ENCODE measurements at places on chromosomes 11 and 22.

DNA sequence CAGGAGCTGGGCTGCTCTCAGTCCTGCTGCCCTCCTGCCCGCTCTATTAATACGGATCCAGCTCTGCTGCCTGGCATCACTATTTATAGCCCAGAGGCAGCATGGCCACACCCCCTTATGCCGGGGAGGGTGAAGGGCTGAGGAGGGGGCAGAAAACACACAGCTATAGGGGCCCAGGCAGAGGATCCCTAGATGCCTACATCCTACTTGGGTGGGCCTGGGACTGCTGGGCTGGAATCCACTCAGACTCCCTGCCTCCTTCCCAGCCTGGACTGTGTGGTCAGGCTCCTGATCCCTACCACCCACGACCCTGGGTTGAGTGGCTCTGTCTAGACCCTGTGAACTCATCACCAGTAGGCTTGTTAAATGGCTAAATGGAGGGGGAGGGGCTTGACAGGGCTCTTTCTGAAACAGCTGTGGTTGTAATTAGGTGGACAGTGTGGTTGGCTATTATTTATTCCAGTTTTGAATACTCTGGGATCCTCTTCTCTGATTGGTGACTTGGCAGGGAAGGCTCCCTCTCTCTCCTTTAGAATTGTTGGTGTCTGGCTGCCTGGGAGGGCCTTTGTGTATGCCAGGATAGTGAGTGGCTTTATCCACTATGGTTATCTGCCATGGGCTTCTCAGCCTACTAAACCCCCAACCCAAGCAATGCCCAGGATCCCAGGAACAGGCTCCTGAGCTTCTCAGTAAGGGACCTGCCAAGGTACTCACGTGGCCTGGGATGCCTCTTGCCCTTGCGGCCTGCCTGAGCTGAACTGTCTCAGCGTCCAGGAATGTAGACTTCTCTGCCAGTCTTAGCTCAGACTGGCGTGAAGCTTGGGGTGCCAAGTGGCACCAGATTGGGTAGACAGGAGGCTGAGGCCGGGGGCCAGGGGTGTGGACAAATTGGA is 15.2 kb downstream of the PHLDB1 start:
- no peak for DNase-seq

- no peak for DNase-seq
Observed at GRCh38 chr11:108319541-108320145, 96.8 kb downstream of the ATM start.

DNA sequence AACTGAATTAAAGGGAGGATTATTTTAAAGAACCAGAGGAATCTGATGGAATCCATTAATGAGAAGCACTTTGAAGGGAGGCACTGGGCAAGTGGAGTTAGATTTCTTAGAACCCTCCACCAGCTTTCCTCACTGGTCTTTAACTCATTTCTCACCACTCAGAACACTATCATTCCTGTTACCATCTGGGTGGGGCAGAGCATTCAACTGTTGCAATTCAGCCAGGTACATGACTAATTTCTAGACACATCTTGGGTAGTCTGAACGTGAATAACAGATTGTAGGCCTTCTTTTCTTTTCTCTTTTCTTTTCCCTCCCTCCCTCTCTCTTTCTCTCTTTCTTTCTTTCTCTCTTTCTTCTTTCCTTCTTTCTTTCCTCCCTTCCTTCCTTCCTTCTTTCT is 15.5 kb upstream of the MMP1 start:
- no peak for DNase-seq

DNA sequence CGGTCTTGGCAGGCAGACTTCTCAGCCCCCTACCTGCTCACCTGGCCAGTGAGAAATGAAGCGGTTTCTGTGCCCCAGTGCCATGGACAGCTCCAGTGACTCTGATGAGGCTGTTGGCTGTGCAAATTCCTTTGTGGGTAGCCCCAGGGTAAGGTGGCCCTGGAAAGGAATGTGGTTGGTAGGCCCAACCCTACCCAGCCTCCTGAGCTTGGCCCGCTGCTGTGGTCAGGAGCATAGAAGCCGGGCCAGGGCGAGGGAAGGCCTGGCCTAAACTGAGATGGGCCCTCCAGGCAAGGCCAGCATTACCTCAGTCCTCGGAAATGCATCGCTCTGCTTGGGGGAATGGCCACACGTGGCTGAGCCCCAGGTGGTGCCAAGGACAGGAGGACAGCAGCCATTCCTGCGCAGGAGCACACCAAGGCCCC is 16.9 kb downstream of the DAGLA start:
- no peak for DNase-seq

DNA sequence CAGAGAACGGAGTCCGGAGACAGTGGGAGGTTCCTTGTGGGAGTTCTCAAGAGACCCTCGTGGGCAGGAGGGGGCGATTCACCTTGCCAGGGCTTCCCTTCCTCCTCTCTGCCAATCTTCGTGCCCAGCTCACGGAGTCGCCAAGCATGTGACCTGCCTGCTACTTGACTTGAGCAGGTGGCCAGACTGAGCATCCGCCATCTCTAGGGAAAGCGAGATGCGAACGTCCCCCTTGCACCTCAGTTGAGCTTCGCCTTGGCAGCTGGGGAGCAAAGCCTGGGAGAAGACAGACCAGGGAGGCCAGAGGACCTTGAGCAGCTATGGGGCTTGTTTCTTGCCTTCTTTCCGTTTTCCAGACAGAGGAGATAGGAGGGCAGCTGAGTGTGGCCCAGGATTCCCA is 123.2 kb downstream of the GRIK4 start:
- DNase-seq, result no peak

- DNase-seq, result no peak
Observed at GRCh38 chr22:38311323-38311620, 6.0 kb downstream of the CSNK1E start.

GRCh38 chr11:30855383-30856006 is 269.3 kb upstream of the MPPED2 start:
- no peak for DNase-seq

DNA sequence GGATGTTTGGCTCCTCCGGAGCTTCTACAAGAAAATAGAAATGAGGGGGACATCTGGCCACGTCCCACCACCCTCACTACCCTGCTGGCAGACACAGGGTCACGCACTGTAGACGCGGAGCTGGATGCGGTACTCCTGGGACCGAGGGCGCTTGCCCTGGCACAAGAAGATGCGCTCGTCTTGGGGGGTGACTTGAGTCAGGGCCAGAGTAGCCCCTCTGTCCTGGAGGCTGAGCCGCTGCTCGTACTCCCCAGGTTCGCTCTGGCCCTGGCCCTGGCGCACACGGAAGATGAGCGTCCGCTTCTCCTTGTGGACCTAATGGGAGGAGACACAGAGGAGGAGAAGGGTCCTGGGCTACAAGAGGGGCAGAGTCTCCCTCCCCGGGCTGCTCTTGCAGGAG is 2.2 kb downstream of the MCAM start:
- DNase-seq, result no peak

DNA sequence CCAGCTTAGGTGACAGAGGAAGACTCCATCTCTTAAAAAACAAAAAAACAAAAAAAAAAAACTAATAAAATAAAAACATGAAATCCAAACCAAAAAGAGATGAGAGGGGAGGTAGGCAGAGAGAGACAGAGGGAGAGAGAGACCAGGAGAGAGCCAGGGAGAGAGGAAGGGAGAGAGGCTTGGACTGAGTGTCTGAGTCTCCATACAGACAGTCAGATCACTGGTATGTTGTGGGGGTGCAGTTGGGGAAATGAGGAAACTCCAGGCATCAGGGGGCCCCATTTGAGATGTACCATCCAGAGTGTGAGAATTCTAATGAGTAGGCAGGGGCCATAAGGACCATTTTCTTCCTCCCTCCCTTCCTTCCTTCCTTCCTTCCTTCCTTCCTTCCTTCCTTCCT is 53.1 kb upstream of the SEPTIN5 start:
- no peak for DNase-seq

GRCh38 chr11:130737866-130738431 is 178.3 kb downstream of the SNX19 start:
- DNase-seq, result no peak

GRCh38 chr11:104570078-104570701 is 328.1 kb downstream of the CASP12 start:
- no peak for DNase-seq

GRCh38 chr22:45959719-45960476 is 17.1 kb downstream of the WNT7B start:
- DNase-seq, result no peak

DNA sequence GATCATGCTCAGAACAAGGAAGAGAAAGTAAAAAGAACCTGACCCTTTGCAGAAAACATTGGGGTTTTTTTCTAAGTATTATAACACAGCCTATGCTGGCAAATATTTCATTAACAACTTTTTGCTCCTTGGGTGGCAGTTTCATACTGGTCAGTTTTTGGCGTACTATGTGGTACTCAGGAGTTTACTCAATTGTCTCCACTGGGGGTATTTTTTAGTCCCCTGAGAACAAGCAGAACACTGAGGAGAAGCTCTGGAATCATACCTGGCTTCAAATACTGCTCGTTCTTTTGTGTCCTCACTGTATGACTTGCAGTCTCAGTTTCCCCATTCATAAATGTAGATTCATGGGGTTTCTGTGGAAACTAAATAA is 90.4 kb downstream of the SERGEF start:
- DNase-seq, result no peak

- no peak for DNase-seq
Observed at GRCh38 chr11:12512826-12513395, 135.5 kb downstream of the PARVA start.

GRCh38 chr11:15430381-15430780 is 315.7 kb downstream of the INSC start:
- DNase-seq, result no peak

GRCh38 chr11:35810045-35810645 is 133.7 kb upstream of the LDLRAD3 start:
- DNase-seq, result no peak

- no peak for DNase-seq
Observed at GRCh38 chr22:42929838-42930155, 72.7 kb upstream of the ARFGAP3 start.

- DNase-seq, result peak; percentile 66
Observed at GRCh38 chr11:126978165-126978564, 22.4 kb downstream of the KIRREL3 start.

DNA sequence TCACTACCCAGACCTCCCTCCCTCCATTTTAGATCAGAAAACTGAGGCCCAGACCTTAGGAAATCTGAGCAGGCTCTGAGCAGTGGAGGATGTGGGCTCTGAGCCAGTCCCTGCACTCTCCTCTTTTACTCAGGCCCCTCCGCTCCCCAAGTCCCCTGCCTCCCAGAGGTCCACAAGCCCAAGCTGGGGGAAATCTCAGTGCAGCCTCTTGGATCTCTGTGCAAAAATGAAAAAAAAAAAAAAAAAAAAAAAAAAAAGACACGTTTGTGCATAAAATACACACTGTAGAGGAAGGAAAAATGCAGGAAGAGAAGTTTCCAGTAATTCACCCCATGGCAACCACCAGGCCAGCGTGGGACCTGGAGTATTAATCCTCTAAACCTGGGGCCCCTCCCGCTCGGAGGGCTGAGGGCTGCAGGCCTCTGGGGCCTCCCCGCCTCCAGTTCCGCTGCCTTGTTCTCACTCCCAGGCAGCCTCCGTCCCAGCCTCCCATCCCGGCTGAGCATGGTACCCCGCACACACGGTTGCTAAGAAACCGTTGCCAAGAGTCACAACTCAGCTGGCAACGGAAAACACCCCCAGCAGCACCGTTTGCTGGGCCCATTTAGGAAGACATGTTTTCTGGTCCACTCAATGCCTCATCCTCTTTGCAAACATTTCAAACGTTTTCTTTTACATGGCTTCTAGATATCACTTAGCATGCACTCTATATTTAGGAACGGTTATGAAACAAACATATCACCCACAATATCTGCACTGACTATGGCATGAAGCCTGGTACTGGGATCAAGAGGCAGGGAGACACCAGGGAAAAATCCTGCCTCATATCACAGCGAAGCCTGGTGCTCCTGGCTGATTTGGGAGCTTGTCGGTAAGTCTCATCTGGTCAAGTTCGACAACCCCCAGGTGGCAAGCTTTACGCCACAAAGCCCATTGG is 227.5 kb downstream of the CTTN start:
- no peak for DNase-seq

- no peak for DNase-seq
Observed at GRCh38 chr11:2724104-2724503, 24.3 kb upstream of the KCNQ1OT1 start.

GRCh38 chr11:45926536-45927331 is 4.3 kb downstream of the LARGE2 start:
- DNase-seq, result no peak

- no peak for DNase-seq
Observed at GRCh38 chr11:128802358-128802981, 64.6 kb downstream of the KCNJ1 start.

- DNase-seq, result no peak
Observed at GRCh38 chr11:11464555-11464954, 111.5 kb upstream of the CSNK2A3 start.

DNA sequence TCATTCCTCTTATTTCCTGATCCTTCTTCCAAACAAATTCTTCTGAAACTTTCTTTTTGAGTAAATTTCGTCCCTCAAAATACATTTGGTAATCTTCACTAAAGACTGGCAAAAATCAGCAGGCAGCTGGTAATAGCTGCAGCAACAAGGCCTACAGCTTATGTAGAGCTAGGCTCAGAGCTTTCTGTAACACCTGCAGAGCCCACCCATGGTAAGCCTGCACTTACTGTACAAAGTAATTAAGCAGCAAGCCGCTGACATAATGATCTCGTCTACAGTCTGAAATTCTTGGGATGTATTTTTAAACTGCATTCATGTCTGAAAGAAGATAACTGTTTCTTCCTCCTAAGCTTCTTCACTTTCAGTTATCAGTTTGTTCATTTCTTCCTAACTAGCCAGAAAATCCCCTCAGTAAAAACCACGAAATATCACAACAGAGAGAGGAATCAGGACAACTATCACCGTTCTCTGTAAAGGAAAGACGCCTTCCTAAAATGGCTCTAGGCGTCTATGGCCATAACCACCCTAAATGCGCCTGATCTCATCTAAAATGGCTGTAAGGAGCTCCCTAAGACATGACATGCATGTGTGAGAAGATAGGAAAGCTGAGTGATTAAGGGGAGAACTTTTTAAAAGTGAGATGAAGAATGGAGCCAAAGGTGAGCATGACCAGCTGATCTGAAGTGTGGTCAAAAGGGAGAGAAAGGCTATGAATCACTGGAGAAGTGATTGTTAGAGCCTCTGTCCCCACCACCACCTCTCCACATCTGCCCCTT is 56.2 kb downstream of the DENND5A start:
- no peak for DNase-seq

- DNase-seq, result no peak
Observed at GRCh38 chr11:78168539-78169477, 19.6 kb downstream of the KCTD21 start.

DNA sequence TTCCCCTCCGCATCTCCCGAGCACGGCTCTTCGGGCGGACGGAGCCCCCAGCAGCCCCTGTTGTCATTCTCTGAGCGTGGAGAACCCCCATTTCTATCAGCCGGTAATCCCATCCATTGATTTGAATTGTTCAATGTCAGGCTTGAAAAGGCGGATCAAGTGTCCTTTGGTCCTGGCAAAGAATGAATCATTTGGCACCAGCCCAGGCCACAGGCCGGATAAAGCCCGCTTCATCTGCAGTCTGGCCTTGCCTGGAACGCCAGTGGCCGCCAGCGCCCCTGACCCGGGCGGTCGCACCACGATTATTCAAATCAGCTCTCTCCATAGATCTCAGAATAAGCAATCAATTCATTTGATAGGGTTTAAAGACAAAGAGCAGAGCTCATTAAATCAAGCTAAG is 188.9 kb downstream of the BRD1 start:
- no peak for DNase-seq

- DNase-seq, result no peak
Observed at GRCh38 chr11:84250834-84251613, 964.9 kb upstream of the CCDC90B start.
